ENCODE measurements at places on chromosomes 4 and X.

- no peak for DNase-seq
Measured at GRCh38 chrX:17592117-17592516, 145.2 kb upstream of the SCML1 start.

- no peak for DNase-seq
Measured at GRCh38 chrX:13298836-13299235, 21.0 kb downstream of the ATXN3L start.

DNA sequence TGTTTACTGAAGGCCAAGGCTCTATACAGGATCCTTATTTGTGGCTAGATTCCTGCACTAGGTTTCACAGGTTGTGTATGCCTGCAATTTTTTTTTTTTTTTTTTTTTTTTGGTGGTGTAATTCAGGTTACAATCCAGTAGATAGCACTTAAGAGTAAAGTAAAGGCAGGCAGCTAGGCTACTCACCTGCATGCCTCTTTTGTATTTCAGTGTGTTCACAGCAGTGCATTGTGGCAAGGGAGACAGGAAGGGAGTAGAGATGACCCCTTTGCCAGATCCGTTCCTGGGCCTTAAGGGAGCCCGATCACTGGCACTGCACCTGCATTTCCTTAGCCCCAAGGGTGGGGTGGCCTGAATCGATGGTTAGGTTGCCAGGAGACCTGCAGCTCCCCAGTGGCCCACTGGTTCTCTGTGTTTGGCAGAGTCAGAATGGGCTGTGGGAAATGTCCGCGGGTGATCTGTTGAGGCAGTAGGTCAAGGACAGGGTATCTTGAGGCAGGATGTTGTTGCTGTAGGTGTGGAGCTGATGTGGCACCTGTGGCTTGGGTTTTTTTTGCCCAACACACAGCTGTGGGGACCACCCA, 374.9 kb upstream of the AADAT start:
- no peak for DNase-seq

- no peak for DNase-seq
Measured at GRCh38 chrX:50941638-50942037, 31.1 kb downstream of the BMP15 start.

DNA sequence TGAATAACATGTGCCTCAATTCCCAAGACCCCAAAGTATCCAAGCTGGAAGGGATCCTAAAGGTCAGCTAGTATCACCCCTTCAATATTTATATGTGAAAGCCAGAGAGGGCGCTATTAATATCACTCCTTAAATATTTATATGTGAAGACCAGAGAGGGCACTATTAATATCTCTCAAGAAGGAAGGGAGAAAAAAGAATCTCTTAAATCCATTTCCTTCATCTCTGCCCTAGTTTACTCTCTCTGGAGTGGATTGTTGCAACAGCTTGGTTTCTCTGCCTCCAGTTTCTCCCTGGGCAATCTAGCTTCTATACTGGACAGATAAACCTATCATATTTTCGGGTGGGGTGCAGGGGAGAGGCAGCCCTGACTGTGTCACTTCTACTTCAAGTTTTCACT, 31.6 kb upstream of the MSN start:
- DNase-seq, result no peak

- DNase-seq, result no peak
Measured at GRCh38 chr4:99383833-99384392, 31.4 kb upstream of the ADH1C start.

GRCh38 chrX:68912113-68912512, 83.3 kb downstream of the EFNB1 start:
- DNase-seq, result no peak

GRCh38 chr4:74093981-74094623, 4.9 kb downstream of the CXCL2 start:
- no peak for DNase-seq

DNA sequence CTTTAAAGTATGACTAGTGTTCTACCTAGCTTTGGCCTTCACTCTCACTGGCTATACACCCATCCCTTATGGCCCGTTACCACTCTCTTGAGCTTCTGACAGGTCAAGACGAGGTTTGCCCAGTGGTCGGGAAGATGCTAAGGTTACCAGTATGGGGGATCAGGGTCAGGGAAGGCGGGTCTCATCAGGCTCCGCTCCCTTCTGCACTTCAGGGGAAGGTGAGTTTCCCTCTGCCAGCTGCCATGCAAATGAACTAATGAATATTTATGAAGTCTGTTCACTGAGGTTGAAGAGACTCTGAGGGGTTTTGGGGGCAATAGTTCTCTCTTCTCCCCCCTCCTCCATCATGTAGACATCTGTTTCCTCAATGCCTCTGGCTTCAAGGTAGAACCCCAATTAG, 6.6 kb downstream of the EFNB1 start:
- DNase-seq, result no peak

DNA sequence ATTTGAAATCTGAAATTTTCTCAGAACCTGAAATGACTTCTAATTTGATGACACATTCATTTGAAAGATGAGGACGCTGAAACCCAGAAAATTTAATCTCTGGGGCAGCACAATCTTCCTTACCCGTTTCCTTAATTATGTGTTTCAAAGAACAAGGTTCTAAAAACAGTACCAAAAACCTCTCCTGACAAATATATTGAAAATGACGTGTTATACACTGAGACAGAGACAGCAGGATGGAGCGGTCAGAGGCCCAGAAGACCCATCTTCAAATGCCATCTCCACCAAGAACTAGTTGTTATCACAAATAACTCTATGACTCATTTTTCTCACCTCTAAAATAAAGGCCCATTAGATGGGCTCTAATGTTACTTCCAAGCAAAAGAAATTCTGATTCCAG, 177.3 kb downstream of the NSUN7 start:
- DNase-seq, result no peak

DNA sequence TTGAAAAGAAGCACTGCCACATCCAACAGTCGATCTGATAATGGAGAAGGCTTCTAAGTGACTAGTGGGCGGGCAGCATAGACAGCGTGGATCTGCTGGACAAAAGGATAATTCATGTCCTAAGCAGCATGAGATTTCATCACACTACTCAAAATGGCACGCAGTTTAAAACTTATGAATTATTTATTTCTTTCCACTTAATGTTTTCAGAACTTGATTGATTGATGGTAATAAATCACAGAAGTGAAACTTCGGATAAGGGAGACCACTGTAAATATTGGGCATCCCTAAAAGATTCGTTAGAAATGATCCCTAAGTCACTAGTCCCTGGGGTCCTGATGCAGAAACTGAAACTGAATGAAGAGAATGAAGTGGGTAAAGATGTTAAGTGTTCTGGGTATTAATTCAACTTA, 93.0 kb upstream of the ANK2 start:
- DNase-seq, result no peak

- no peak for DNase-seq
Measured at GRCh38 chr4:560731-561291, 15.3 kb downstream of the TMEM271 start.

DNA sequence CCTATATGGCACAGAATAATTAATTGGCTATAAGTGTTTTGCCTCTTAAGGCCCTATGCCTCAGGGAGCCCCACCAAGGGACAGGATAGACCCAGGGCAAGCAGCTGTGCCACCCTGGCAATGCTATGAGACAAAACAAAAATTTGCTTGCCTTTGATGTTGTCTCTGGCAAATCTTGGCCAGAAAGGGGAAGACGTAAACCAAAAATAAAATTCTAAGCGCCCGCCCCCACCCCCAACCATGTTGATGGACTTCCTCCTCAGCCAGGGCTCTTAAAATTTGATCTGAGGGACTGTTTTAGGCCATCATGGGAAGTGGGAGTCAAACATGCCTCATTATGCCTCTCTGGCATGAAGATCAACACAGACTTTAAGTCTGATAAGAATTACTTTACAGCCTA, 130.5 kb upstream of the APOOL start:
- no peak for DNase-seq

DNA sequence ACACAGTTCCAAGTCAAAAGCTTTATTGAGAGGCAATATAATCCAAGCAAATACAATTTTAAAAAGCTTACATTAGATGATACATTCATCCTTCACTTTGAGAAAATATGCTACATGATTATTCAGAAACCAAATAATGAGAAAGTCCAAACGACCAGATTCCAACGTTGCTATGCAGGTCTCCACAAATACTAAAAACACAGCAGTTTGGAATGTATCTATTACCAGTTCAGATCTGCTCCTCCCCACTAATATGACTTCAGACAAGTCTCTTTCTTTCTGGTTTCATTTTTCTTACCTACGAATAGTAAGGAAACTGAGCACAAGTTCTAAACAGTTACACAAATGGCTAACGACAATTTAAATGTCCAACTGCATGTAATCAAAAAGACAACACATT, 9.5 kb downstream of the NAF1 start:
- DNase-seq, result no peak

DNA sequence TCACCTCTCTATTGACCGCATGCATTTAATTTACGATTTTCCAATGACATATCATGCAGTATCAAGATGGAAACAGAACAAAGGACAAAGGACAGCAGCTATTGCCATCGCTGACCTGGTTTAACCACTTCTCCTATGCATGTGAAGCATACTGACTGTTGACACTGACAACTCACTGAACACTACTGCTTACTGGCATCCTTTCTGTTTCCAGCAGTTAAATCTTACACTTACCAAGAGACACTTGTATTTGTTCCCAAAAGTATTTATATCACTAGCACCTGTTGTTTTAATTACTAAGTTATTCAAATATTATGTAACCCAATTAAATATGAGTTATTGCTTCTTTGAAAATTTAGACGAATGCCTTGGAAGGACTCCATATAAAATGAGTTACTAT, 176.7 kb downstream of the PDGFC start:
- no peak for DNase-seq

- DNase-seq, result no peak
Measured at GRCh38 chr4:40200875-40201801, 4.3 kb downstream of the RHOH start.

- no peak for DNase-seq
Measured at GRCh38 chrX:134636851-134637250, 21.4 kb downstream of the PLAC1 start.

DNA sequence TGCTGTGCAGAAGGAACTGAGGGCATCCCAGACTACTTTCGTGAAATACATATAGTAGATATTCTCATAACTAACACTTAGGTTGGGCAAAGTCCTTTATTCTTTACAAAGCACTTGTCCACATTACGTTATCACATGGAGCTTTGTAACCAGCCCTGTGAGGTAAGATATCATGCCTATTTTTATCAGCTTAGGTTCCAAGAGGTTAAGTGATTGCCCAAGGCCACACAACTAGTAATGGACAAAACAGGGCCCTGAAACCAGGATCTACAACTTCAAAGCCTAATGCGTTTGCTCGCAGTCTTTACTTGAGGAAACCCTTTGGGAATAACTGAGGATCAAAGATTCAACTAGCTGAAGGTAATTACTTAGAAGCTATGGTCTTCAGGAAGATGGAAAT, 261.5 kb downstream of the GPC3 start:
- DNase-seq, result no peak

- no peak for DNase-seq
Measured at GRCh38 chr4:28317221-28317620, 1456.6 kb downstream of the STIM2 start.

GRCh38 chrX:150564838-150565237, 3.6 kb upstream of the MTM1 start:
- no peak for DNase-seq

- DNase-seq, result no peak
Measured at GRCh38 chr4:8920289-8920965, 48.8 kb upstream of the HMX1 start.

DNA sequence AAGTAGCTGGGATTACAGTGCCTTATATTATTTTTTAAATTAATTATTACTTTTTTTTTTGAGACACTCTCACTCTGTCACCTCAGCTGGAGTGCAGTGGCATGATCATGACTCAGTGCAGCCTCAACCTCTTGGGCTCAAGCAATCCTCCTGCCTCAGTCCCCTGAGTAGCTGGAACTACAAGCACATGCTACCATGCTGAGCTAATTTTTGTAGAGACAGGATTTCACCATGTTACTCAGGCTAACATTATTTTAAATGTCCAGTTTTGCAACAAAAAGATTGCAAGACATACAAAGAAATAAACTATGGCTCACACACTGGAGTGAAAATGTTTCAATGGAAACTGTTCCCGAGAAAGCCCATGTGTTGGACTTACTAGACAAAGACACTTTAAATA, 59.2 kb downstream of the MND1 start:
- no peak for DNase-seq

DNA sequence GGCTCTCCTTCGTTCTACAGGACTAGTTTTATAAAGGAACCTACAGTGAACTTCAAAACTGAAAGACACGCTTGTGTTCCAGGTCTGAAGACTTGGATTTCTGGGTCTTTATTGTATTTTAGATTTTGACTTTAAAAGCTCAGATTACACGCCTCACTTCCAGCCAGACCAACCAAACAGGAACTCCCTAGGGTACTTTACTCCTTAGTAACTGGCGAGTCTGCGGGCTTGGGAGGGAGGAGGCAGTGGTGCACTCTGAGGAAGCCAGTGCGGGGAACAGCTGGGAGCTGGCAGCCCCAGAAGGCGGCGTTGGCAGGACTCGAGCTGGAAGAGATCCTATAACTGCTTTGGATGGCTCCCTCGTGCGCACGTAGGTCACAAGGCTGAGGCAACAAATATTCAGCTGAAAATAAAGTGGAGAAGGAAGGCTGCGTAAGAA, 391 bp upstream of the PHKA1 start:
- no peak for DNase-seq

DNA sequence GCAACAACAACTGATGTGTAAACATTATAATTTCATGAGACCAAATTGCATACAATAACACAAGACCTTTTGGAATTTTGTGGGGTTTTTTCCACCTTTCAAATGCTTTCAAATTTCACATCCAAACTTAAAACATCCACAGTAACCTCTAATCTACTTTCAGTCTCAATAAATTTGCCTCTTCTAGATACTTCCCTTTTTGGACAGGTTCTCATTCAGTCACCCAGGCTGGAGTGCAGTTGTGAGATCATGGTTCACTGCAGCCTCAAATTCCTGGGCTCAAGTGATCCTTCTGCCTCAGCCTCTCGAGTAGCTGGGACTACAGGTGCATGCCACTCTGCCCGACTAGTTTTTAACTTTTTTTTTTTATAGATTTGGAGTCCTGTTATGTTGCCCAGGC, 556.6 kb downstream of the NLGN4X start:
- DNase-seq, result no peak

DNA sequence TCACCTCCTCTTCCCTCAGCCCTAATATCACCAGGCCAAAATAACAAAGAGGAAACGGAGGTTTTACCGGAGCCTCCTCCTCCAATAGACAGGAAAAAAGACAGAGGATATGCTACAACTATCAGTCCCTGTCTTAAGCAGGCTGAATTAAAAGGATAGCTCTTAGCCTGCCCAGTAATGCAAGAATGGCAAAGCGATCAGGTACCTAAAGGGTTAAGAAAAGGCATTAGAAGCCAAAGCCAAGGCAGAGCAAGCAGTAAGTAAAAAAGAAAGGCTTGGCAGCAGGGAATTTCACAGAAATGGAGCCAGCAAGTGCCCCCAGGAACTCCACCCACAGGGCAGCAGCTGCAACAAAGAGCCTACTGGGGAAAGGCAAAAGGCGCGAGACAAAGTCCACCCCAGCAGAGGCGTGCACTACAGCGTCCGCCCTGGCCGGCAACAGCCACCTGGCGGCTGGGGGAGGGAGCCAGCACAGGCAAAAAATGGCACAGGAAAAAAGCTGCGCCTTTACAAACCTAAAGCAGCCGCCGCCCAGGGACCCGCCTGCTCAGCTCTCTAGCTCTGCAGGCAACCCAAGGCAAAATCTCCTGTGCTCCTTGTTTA, 220.6 kb upstream of the ZC4H2 start:
- DNase-seq, result no peak

GRCh38 chrX:139909712-139910111, 23.1 kb downstream of the ATP11C start:
- no peak for DNase-seq

GRCh38 chr4:8652181-8653078, 59.9 kb downstream of the CPZ start:
- DNase-seq, result no peak

GRCh38 chr4:169621731-169622492, 1.5 kb downstream of the CLCN3 start:
- no peak for DNase-seq
